ENCODE measurements at places on chromosomes 4 and X.
A peak's percentile ranks its signal among the peaks of the same experiment; 100 is the strongest.

DNA sequence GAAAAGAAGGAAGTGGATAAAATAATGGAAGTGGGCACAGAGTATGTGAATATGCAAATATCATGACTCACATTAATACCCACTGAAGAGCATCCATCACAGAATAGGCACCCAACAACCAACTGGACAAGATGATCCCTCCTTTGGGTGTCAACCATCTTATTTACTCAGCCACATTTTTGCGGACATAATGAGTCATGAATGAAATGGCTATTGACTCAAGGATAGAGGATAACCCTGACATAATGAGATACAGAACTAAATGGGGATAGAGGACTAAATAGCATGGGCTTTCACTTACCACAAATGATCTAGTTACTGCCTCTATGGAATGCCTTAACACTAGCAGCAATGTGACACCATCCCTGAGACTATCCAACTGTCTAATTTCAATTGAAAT lies 224.7 kb downstream of the ANTXR2 start:
- DNase-seq = no peak

DNA sequence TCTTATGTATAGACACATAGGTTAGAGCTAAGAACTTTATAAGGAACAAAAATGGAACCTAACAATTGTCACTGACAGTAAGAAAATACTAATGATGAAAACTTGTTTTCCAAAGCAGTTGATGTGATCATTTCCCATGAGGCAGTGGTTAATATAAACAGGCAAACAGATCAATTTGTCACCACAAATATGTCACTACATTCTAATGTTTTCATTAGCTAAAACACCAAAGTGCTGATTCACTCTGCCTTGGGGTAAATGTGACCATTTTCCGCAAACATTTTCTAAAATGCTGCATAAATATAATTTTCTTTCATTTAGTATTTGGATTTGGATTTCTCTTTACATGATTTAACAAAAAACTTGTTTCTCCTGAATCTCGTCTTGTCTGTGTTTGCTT lies 408.9 kb upstream of the CTSO start:
- no peak for DNase-seq

DNA sequence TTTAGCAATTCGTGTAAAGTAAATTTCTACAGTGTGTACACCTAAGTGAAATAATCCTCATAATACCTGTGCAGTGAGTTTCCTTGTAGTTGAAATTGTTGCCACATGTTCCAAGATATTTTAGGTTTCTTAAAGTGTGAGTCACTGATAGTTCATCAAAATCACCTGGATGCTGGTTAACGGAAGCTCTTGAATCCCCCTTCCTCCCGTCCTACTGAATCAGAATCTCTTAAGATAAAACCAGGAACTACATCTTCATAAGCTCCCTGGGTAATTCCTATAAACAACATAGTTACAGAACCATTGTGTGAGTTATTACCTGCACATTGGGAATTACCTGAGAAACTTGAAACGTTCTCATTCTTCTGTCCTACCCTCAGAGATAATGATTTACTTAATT lies 197.4 kb upstream of the HS3ST1 start:
- no peak for DNase-seq

DNA sequence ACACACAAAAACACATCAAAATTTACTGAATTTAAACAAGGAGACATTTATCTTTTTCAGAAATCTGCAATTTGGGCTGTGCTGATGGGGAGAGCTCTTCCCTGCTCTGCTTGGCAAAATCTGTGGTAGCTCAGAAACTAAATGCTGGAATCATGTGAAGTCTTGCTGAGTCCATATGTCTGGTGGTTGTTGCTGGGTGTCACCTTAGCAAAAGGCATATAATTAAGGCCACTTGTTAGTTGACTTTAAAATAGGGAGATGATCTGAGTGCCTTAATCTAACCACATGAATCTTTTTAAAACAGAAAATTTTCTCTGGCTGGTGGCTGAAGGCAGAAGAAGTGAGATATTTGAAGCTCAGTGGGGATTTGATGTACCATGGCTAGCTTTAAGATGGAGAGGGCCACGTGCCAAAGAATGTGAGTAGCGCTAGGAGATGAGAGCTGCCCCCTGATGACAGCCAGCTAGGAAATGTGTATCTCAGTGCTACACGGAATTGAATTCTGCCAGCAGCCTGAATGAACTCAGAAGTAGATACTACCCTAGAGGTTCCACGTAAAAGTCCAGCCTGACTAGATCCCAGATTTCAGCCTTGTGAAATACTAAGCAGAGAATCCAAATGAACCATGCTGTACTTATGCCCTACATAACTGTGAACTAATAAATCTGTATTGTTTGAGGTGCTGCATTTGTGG lies 7.6 kb upstream of the GUF1 start:
- DNase-seq = no peak

- DNase-seq = no peak
Observed at GRCh38 chr4:118846979-118847378, 11.1 kb upstream of the SEC24D start.

GRCh38 chrX:18946611-18947010 lies 37.3 kb downstream of the PHKA2 start:
- no peak for DNase-seq

GRCh38 chrX:109966246-109966645 lies 36.7 kb upstream of the TMEM164 start:
- DNase-seq = no peak

DNA sequence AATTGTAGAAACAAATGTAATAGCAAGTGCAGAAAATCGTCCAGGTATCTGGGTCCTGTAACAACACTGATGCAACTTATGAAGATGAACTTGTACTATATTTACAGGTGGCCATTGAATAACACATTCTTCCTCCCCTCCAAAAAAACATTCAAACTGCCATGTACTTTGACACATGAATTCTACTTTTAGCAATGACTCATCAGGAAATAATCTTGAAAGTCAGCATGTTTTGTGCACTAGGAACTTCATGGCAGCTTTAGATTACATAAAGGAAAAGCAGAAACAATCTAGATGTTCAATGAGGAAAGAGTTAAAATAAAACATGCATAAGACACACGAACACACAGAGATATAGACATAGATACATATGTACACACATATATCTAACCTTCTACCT lies 2.5 kb downstream of the PABPC1L2A start:
- DNase-seq = no peak

- DNase-seq = no peak
Observed at GRCh38 chrX:153883163-153883843, 2.7 kb downstream of the L1CAM start.

- no peak for DNase-seq
Observed at GRCh38 chr4:125323654-125324053, 8.9 kb downstream of the FAT4 start.

- no peak for DNase-seq
Observed at GRCh38 chr4:16860516-16860915, 37.9 kb downstream of the LDB2 start.

DNA sequence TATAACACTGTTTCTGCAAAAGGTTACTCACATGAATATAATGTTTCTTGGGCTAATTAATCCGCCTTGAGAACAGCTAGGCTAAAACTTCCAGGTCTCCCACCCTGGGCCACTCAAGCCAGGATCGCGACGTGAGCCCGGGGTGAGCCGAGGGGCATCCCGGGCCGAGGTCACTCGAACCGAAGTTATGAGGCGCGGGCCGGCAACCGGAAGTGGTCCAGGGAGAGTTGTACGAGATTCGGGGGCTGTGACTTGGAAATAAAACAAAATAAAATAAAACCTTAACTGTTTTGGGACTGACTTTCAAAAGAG lies 317 bp downstream of the CMC4 start:
- DNase-seq = no peak

DNA sequence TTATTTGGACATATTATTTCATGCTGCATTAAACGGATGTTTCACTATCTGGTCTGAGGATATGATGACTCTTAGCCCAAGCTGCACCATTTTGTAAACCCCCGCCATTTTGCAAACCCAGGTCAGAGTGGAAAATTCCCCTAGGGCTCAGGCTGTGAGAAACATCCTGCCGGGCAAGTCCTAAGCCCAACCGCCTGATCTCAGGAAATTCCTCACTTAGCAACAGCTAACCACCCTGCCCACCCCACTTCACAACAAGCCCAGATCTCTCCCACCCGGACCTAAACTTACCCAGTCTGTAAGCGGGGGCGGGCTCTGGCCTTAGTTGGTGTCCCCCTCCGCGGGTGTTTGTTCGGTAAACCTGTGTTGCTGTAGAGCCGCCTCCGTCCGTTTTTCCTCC lies 2747.1 kb downstream of the PCDH7 start:
- no peak for DNase-seq

GRCh38 chrX:132677233-132677716 lies 188.4 kb upstream of the MBNL3 start:
- no peak for DNase-seq

DNA sequence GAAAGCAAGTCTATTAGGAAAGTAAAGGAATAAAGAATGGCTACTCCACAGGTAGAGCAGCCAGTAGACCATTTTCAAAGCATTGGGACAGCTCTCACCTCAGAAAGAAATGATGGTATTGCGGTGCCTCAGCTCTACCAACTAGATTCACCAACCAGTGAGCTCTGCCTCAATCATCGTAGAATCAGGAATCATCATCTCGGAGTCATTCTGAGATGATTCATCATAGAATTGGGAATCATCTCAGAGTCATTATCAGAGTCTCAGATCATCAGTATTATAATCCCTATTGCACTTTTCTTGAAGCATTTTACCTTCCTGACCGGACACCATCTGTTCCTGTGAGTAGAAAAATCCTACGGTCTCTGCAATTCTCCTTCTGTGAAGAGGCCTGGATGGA lies 17.5 kb upstream of the SAT1 start:
- no peak for DNase-seq

GRCh38 chrX:12894074-12895030 lies 12.1 kb upstream of the TLR8 start:
- peak; percentile 11 for DNase-seq

DNA sequence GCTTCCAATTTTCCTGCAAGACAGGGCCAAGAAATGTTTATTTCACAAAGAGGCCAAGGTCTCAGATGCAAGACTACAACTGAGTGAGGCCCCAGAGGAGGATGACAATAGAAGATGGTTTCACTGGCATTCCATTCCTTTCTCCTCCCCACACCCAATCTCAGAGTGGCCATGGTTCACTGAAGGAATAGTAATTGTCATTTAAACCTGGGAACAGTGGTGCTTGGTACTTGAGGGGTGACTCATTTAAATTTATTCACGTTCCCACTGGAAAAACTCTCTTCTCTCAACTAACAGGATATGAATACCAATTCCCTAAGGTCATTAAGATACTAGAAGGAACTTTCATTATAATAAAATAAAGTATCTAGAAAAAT lies 35.3 kb upstream of the CXCL8 start:
- no peak for DNase-seq

All from activated T-cell treated with anti-CD3 and anti-CD28 coated beads for 24 hours (primary cell).